ENCODE measurements at places on chromosomes 16 and 17. TPM values are rescaled to one million over a fixed set of nuclear protein-coding genes. Genes with fewer than 3 reads are reported as not detected.

Gene WDR90
- polyA plus RNA-seq: 0.54 TPM

Gene HOXB6
- polyA plus RNA-seq: not detected

Gene CCDC144A
- polyA plus RNA-seq: not detected

Gene GRB7
- not detected for polyA plus RNA-seq

Gene CCDC92B
- polyA plus RNA-seq: not detected

Gene CNTD1
- polyA plus RNA-seq: 0.41 TPM

Gene ZFPM1
- 0.15 TPM for polyA plus RNA-seq

Gene ZNF689
- 12.8 TPM for polyA plus RNA-seq

Gene GP1BA
- polyA plus RNA-seq: 0.26 TPM

Gene ITGB3
- polyA plus RNA-seq: 3.4 TPM

Gene PRAC2
- not detected for polyA plus RNA-seq

Gene KCNH6
- polyA plus RNA-seq: not detected
